T1000 (cell line): ENCODE measurements at places on chromosomes 4 and X.

DNA sequence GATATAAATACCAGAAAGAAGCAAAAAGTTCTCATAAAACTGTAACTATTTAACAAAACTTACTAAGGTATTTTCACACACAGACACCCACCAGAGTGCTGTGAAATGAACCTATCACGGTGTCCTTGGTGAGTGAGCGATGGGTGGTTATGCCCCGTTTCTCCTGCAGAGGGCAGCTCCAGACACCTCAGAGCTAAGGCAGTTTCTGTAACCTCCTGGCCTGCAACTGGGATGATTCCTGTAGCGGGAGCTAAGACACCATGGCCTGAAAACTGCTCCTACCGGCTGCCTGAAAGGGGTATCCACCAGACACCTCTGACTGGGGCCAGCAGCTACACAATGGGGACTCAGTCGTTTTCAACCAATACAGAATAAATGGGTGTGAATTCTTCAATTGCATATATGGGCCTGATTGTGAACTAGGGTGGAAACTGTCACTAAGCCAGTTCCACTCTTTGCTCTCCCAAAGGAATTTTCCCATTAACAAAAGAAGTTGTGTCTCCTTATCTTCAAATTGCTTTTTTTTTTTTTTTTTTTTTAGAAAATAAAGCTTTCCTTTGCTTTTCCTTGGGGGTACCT is 2375.8 kb upstream of the TENM3 start:
- DNase-seq: no peak

DNA sequence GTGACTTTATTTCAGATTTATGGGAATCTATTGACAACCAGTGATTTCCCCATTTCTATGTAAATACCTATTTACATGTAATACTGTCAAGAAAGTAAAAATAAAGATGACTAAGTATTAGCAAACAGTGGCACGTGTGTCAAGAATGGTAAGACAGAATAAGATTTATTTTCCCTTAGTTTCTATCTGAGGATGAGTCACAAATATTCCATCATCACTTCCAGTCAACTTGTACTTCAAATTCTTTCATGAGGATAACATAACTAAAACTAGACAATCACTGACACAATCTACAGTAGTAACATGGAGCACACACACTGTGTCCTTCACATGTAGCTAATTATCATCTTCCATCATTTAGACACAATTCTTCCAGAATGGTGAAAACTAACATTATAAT is 625.3 kb upstream of the PCDH7 start:
- no peak for DNase-seq

GRCh38 chrX:47198026-47198686 is 4.5 kb downstream of the UBA1 start:
- DNase-seq: no peak

GRCh38 chr4:170875868-170876267 is 786.1 kb upstream of the AADAT start:
- no peak for DNase-seq

GRCh38 chr4:114085611-114086345 is 106.3 kb upstream of the ARSJ start:
- DNase-seq: no peak

DNA sequence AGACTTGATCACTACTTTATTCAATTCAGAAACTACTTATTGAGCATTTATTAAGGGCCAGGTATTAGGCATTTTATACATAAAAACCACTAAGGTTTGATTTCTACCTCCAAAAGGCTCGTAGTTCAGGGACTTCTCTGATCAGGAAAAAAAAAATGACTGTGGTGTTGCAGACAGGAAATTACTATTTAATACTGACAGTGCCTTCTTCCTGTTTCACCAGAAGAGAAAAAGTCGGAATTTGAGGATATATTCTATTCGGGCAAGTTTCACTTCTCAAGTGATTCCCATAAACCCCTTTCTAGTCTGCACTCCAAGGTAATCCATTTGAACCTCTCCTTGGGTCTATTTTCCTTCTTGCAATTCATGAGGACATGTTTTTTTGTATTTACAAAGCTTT is 15.3 kb upstream of the TASL start:
- DNase-seq: no peak

- no peak for DNase-seq
These were observed 67.4 kb downstream of the FGFBP1 start for GRCh38 chr4:15870921-15871664.

GRCh38 chr4:17094876-17095210 is 196.4 kb upstream of the LDB2 start:
- DNase-seq: no peak

- no peak for DNase-seq
These were observed 140.6 kb upstream of the ARX start for GRCh38 chrX:25156323-25156722.

- DNase-seq: no peak
These were observed 119.9 kb downstream of the FBXW7 start for GRCh38 chr4:152415980-152416379.

DNA sequence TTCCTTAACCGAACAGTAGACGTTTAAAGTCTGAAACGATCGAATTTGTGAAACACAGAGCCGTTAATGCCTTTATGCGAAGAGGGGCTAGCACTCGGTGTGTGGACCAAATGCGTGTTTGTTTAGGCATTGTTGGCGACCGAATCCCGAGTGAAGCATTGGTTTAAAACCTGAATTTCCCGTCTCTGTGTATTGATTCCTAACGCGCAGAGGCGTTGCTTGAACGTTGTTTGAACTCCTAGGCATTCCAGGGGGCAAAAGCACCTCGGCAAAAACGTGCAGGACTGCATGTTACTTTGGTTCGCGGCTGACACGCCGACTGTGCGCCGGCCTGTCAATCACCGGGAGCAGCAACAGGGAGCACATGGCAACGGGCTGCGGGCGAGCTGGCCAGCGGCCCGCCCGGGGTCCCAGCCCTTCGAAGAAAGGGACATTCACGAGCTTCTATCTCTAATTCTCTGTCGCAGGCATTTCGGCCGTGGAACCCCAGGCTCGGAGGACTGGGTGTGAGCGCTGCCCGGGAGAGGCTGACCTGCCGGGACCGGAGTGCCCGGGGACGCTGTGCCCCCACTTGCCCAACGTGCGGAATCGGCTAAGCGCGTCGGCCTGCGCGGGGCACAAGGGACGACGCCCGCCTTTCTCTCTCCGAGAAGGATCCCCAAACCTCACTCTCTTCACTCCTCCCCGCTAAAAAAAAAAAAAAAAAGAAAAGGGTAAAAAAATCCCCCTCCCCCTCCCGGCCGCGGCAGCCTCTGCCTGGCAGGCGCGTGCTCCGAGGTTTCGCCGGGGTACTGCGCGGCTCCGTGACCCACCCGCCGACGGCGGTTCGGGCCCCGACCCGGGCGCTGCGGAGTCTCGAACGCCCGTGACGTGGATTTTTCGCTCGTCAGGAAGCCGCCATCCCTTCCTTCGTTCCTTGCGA is 810 bp downstream of the SPRY1 start:
- no peak for DNase-seq

DNA sequence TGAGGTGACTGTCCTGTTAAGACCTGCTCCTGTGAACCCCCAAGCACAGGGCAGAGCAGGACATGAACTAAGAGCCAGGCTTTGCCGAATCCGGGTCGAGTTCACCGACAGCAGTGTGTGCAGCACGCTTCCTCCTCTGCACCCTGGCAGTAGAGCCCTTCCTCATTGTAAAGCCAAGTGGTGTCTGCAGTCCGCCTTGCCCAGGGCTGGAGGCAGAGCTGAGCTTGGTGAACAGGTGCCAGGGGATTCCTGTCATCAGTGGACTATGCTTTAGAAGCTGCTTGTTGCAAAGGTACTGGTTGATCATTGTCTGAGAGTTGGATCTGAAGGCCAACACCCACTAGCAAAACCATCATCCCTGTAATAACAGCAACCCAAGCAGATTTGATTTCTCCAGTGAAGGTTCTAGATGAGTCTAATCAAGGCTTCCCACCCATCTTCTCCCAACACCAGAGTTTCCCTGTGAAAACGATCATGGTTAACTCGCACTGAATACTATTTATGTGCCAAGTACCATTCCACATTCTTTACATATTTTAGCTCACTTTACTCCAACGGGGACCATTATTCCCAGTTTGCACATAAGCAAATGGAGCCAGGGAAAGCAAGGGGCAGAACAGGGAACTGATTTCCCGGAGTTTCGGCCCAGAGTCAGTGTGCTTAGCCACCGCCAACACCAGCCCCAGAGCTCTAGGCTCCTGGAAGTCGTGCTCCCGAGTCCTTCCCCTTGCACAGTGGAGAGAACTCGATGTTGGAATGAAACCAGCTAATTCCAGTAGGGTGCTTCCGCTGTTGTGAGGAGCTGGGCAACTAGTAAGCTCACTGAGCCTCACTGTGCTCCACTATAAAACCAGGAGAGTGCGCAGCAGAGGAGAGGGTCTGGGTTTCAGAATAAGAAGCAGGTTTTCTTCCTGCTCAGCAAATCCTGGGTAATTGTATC is 1.4 kb upstream of the SLC34A2 start:
- no peak for DNase-seq

DNA sequence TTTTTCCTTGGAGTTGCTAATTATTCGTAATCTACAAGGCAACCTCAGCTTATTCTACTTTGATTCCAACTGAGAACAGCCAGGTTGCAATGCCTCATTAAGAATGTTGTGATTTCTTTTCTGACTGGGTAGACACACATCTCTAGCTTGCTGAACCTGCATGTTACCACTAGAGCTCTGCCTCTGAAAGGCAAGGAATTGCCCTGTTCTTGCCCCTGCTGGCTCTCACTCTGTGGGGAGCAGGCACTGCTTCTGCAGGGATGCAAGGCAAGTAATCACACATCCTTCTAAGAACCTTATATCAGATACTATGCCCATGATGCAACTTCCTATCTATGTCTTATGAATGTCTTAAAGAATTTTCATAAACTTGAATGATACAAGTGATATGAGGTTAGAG is 503.2 kb downstream of the PACRGL start:
- DNase-seq: no peak

- no peak for DNase-seq
These were observed 23.8 kb downstream of the HTRA3 start for GRCh38 chr4:8293131-8293975.

GRCh38 chr4:8473920-8474590 is 33.5 kb downstream of the TRMT44 start:
- DNase-seq: no peak

DNA sequence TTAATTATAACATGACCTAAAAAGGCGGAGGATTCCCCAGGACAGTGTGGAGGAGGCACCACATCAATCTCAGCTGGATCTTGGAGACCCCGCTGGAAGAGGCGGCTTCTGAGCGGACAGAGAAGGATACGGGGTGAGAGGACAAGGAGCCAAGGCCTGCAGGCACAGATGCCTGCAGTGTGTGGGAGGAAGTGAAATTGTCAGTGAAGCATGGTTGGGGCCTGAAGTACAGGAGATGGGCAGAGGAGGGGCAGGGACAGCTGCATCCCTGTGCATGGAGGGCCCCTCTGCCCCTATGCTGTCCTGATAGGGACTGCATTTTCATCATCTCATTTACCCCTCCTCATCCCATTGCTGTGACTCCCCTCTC is 1.7 kb upstream of the SLC2A9 start:
- no peak for DNase-seq

DNA sequence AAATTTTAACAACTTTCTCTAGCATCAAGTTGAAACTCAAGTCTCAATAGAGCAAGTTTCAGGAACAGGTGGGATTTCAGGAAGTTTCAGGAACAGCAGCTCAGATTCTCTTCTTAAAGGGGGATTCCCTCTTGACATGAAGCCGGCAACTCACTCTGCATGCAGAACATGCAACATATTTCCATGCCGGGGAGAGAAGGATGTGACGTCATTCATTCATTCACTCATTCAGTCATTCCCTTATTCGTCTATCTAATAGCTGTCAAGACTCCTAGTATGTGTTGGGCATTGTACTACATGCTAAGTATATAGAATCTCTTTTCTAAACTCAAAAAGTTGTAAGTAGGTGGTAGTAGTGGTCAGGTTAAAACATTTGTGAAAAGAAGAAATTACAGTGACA is 4.8 kb upstream of the FAM9A start:
- no peak for DNase-seq

GRCh38 chr4:10204401-10205058 is 87.9 kb upstream of the WDR1 start:
- DNase-seq: no peak

GRCh38 chr4:11748164-11748872 is 319.6 kb upstream of the HS3ST1 start:
- peak; percentile 26 for DNase-seq

DNA sequence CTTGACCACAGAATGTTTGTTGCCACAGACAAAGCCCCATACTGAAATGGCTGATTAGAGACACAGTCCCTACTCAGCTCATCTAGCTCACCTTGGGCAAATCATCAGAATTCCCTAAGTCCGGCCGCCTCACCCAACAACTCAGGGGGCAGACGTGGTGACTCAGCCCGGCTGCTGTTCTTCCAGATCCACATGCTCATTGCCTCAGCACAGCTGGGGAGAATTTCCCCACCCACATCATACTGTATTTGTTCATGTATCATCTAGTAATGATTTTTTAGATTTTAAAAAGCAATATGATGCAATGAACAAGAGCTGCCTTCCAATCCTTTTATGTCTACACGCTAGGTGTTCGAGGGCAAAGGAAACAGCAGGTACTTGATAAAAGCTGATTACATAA is 333.8 kb upstream of the TENM3 start:
- DNase-seq: no peak

DNA sequence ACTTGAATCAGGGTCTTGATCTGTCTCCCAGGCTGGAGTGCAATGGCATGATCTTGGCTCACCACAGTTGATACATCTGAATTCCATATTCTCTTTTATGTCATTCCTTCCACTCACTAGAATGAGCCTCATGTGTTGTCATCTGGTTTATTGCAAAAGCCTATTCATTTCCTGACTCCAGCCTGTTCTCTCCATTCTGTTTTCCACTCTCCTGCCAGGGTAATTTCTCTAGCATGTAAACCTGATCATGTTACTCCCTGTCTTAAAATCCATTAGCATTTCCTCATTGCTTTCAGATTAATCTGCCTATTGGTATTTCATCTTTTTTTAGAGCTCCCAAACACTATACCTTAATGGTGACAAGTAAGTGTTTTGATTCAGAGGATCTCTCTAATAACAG is 4.3 kb upstream of the DDX60L start:
- no peak for DNase-seq

- no peak for DNase-seq
These were observed 98.9 kb downstream of the ARHGAP6 start for GRCh38 chrX:11566789-11567188.

- DNase-seq: peak; percentile 35
These were observed 98.8 kb upstream of the NDP start for GRCh38 chrX:44071847-44072551.

- no peak for DNase-seq
These were observed 244.1 kb upstream of the EDNRA start for GRCh38 chr4:147236806-147237205.

- no peak for DNase-seq
These were observed at the start of gene ADH4 for GRCh38 chr4:99144070-99144469. TSS of gene ADH4 (minus strand) at chr4:99144297. CDS start at chr4:99144222, 75 bp downstream.

DNA sequence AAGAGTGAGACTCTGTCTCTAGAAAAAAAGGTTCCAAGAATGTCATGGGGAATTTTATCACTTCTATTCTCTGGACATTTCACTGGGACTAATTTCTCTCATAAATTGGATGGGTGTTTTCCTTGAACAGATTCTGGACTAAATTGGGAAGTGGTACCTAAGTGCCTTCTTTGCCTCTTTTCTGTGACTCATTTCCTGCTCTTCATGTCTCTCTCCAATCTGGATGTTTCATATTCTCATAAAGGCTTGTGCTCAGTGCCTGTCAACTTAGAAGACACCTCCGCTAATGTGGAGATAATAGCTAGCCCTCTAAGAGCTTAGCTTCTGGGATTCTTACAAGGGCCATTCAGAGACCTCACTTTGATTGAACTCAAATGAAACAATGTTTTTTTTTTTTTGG is 38.0 kb upstream of the IGFBP7 start:
- DNase-seq: no peak
